ENCODE measurements at places on chromosomes 16 and 17.

DNA sequence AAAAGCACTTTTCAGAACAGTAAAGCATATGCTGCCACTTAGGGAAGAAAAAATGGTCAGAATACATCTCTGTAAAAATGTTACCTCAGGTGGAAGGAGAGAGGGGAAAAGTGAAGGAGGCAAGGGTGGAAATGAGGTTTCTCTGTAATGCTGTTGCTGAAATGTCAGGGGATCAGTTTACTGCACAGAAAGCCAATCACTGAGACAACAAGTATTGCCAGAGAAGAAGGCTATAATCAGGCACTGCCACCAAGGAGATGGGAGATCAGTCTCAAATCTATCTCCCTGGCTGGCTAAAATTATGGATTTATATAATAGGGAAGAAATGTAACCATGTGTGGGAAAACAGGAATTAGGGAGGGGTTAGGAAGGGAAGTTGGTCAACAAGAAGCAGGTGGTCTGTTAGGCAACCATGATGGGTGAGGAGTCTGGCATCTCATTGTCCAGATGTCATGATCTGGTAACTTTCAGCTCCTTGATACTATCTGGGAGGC, 27.7 kb upstream of the GUCY2D start:
- DNase-seq, result no peak

GRCh38 chr16:17365591-17366298, 105.0 kb downstream of the XYLT1 start:
- no peak for DNase-seq

- DNase-seq, result no peak
Observed at GRCh38 chr17:63311416-63311937, 134.6 kb downstream of the CYB561 start.

DNA sequence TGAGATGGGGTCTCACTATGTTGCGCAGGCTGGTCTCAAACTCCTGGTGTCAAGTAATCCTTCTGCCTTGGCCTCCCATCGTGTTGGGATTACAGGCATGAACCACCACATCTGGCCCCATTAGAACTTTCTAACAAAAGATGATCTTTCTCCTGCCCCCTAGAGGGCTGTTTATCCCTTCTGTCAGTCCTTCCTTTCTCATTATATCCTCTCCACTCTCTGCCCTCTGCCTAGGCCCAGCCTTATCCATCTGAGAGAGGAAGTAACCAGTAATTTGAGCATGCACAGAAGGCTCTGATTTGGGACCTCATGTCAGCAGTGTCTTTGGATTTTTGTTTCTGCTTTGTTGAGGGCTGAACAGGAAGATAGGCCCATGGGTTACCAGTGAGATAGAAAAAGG, 4.4 kb upstream of the DHX40 start:
- DNase-seq, result no peak

GRCh38 chr16:89175280-89176146, 4.0 kb downstream of the CDH15 start:
- no peak for DNase-seq

DNA sequence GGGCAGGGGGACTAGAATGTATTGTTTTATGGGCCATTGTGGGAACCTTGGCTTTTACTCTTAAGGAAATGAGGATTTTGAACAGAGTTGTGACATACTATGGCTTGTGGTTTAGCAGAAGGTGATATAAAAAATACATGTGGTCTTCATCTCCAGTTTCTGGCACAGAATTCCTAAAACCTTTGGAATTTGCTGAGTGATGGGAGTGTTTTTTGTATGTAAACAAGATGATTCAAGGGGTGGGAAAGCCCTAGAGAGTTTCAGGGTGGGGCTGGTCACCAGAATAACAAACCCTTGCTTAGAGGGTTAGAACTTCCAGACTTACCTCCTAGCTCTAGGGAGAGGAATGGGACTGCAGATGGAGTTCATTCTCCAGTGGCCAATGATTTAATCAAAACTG, 316.1 kb downstream of the PHKB start:
- DNase-seq, result no peak

GRCh38 chr16:66581246-66581952, 2.1 kb downstream of the CMTM2 start:
- DNase-seq, result no peak

DNA sequence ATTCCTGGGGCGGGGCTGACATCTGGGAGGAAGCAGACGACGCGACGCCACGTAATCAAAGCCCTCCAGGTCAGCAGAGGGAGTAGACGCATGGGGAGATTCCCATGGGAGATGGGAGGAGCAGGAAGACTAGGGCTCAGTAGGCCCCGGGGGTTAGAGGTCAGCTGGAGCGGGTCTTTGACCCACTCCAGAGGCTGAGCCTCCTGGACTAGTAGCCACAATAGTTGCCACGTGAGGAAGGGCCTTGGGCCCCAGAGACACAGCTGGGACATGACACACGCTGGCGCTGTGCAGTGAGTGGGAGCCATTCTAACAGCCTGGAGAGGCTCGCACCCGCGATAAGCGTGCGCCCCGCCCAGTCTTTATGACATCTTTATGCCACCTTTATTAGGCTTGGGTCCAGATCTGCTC, 95.7 kb upstream of the AMZ2 start:
- DNase-seq, result no peak

DNA sequence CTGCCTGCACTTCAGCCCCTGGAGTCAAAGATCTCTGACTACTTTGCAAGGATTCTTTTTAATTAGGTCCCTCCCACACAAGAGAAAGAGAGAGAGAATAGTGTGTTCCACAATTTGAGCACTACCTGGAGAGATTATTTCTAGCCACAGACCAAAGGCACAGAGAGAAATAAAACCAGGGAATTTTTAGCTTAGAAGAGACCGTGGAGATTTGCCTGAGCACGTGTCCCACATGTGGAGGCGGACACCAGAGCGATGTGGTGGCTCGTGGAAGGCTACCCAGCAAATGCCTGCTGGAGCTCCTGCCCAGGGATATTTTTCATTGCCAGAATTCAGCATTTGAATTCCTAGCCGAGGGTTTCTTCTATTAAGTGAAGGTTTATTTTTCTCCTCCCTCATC, 50.6 kb downstream of the MGAT5B start:
- no peak for DNase-seq

DNA sequence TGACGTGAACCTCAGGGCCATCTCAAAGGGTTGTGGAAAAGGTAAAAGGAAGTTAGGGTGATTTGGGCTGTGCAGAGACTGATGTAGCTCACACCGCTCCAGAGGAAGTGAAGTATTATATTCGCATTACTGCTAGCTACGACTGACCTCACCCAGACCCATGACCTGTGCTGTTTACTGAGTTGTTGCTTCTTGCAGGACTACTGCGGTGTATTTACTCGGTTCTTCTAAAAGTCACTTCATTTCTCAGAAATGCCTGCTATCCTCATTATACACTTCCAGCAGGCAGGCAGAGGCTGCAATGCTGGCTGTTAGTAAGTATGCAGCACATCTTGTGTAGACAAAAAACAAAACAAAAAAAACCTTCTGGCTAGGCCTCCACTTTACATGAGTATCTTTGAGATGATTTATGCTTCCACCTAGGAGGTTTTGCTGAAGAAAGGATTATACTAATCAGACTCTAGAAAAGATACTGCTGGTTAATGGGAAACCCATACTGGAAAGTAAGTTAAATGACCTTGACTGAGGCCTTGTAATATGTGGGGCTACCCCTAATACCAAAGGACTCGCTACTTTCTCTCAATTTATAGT, 76.0 kb downstream of the CREBBP start:
- DNase-seq, result no peak

GRCh38 chr16:50667497-50668367, 13.4 kb downstream of the SNX20 start:
- DNase-seq, result no peak

- no peak for DNase-seq
Observed at GRCh38 chr16:18839555-18839954, 38.2 kb upstream of the ARL6IP1 start.

GRCh38 chr17:43958748-43959352, 5.1 kb upstream of the PYY start:
- DNase-seq, result no peak

- DNase-seq, result no peak
Observed at GRCh38 chr17:6521586-6521985, 34.8 kb downstream of the PITPNM3 start.

DNA sequence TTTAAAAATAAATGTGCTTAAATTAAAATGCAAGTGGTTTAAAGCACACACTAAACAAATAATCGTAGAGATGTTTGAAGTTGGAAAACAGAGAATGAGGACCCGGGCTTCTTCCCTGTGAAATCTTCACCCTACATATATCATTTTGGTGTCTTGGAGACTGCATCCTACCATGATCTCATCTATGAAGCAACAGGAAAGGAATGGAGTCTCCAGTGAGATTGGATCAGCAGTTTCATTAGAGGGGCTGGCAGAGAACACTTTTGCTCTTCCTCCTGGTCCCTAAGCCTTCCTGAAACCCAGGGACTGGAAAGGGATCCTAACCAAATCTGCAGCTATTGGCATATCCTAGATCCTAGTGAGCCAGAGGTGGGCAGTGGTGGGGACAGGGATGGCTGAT, 85.0 kb downstream of the GRIN2A start:
- DNase-seq, result no peak

- DNase-seq, result no peak
Observed at GRCh38 chr16:28068976-28069375, 5.5 kb upstream of the GSG1L start.

GRCh38 chr16:84726079-84726668, 26.4 kb downstream of the USP10 start:
- peak; percentile 75 for DNase-seq

DNA sequence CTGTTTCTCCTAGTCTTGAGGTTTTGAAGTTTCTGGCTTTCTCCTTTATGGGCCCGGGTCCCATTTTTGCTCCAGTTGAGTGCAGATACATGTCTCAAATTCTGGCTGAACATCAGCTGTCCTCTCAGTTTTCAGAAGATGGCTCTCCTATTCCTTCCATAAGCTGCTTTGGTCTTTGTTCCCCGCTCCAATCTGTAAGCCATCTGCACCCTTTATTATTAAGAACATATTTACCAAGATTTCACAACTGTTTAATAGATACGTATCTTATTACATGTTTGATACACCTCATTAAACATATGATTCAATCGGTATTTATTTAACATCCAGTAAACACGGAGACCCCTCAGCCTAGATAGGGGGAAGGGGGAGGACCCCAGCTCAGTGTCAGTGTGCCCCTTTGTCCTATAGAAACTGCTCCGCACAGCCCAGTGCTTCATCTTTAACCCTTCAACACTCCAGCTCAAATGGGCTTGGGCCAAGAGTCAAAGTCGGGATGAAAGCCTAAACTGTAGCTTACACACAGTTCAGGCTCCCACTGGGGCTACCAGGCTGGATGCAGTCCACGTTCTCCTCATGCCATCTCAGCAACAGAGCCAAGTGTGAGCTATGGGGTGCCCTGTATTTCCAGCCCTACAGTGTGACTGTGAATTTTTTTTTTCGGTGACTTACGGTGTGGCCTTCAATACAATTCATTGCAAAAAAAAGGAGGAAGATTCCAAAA, 166.0 kb upstream of the ZFHX3 start:
- no peak for DNase-seq

DNA sequence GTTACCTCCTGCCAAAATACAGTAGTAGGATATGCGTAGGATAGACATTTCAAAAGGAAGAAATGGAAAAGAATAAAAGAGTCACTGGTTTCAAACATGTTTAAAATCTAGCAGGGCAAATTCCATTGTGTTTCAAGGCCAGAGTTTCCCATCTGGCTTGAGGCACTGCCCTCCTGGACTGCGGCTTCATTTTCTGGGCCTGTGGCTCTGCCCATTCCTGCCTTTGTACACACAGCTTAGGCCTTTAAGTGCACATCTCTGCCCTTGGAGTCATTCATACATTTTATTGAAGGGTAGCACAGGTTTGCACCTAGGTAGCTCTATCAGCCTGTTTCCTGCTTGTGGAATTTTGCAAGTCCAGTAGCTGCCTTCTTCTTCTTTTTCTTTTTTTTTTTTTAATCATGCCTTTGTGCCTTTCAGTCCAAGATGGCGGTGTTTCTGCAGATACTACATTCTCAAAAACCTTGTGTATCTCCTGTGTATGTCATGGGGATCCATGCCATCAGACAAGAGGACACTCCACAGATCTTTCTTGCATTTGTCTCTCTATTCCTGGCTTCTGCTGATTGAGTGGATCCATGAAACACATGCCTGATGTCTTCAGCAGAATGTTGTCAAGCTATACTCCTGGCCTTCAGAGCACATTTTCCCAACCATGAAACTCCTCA, 282.9 kb downstream of the BCAS3 start:
- DNase-seq, result no peak

DNA sequence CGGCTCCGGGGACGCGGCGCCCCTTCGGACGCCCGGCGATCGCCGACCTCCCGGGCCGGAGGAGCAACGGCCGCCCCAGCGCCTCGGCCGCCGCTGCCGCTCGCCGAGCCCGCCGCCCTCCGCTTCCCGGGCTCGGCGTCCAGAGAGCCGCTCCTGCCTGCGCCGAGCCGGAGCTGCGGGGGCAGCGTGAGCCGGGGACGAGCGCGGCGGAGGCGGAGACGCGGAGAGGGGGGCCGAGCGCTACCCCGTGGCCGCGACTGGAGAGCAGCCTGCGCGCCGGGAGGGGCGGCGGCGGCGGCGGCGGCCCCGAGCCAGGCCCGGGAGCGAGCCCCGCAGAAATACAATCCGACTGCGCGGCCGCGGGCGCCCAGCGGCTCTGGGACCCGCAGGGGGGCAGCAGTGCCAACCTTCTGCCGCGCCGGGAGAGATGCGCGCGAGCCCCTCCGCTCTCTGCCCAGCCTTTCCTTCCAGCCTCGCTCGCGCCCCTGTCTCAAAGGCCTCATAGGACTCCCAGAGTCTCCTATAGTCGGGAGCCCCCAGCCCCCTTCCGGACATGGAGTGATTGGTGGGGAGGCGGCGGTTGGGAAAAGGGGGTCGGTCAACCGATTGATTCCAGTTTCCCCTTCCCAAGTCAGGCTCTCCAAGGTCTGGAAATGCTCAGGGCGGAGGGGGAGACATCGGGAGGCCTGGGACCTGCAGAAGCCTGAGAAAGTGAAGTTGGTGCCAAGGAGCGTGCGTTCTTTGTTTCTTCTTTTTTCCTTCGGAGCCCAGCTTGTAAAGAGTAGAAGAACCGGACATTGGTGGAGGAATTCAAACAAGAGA, 1.0 kb upstream of the SDK2 start:
- peak; percentile 32 for DNase-seq

DNA sequence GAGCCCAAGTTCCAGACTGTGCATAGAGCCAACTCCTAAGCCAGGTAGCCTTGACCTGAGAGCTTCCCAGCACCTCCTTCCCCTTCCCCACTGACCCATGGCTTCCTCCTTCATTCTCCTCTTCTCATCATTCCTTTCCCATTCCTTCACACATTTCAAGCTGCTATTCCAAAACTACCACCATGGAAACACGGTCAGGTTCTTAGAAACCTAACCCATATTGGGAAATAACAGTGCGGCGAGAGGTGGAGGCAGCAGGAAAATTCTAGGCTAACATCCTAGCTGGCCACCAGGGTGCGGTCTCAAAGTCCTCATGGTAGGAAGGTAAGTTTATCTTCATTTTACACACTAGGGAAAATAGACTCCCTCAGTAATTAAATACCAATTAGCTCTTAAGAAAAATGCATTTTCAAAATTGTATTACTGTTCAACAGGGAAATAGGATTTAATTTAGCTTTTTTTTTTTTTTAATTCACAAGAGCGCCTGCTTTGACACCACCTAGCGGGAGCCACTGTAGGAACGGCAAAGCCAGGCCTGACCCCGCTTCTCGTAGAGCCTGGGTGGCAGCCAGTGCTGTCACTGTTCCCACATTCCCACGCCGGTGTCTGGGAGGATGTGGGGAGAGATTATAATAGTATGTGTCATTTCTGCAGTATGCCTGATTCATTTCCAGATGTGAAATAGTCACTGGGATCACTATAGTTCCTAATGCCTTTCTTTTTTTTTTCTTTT, 14.0 kb upstream of the SPHK1 start:
- no peak for DNase-seq
